CD4-positive, alpha-beta T cell treated with Interleukin-2 at 100 ng/mL for 4 hours (primary cell): ENCODE measurements at places on chromosomes 5 and 9.

- no peak for DNase-seq
These were observed 286.5 kb upstream of the SEMA6A start for GRCh38 chr5:116861097-116861496.

- DNase-seq, result no peak
These were observed 181.6 kb downstream of the AP3B1 start for GRCh38 chr5:78112931-78113330.

DNA sequence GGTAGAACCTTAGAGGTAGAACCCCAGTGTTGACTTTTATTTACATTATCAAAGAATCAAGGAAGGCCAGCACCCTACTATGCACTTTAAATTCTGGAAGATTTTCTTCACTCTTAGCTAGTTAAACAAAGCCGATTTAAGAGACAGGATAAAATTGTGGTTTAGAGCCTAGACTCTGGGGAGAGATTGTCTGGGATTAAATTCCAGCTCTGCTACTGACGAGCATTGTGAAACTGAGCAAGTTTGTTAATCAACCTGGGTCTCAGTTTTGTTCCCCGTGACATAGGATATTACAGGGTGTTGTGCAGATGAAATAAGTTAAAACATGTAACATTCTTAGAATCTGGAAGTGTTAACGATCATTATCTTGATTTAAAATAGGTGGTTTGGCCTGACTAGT lies 83.5 kb downstream of the FEM1C start:
- no peak for DNase-seq

- peak; percentile 70 for DNase-seq
These were observed 108.9 kb upstream of the CHD1 start for GRCh38 chr5:99037668-99038067.

- DNase-seq, result no peak
These were observed 28.5 kb upstream of the CDK5RAP2 start for GRCh38 chr9:120608421-120608820.

DNA sequence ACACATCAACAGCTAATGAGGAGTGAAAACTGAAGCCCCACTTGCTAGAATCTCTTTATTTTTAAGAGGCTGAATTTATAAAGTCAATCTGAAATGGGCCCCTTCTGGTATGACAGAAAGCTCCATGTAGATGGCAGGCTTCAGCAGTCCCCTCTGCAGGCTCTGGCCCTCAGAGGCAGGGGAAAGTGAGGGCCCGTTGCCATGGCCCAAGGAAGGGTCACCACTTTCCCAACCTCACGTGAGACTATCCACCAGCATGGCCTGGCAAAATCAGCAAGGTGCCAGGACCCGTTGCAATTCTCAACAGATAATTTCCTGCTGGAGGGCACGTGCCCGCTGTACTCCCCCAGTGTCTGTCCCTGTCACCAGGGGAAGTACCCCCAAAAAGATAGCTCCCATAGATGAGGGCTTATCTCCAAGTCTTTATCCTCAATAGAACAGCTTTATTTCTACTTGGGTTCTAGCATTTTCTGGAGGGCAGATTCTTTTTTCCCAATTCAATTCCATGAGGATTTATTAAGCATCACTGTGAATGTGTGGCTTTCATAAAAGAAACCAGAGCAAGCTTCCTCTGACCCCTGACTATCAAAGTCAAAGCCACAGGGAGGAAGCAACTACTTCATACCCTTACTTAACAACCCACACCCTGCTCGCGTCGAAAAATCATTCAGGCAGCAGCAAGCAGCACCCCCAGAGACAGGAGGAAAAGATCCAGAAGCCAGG lies 85.4 kb upstream of the FSTL4 start:
- no peak for DNase-seq

- no peak for DNase-seq
These were observed 66.8 kb downstream of the AMBP start for GRCh38 chr9:114011313-114011712.

DNA sequence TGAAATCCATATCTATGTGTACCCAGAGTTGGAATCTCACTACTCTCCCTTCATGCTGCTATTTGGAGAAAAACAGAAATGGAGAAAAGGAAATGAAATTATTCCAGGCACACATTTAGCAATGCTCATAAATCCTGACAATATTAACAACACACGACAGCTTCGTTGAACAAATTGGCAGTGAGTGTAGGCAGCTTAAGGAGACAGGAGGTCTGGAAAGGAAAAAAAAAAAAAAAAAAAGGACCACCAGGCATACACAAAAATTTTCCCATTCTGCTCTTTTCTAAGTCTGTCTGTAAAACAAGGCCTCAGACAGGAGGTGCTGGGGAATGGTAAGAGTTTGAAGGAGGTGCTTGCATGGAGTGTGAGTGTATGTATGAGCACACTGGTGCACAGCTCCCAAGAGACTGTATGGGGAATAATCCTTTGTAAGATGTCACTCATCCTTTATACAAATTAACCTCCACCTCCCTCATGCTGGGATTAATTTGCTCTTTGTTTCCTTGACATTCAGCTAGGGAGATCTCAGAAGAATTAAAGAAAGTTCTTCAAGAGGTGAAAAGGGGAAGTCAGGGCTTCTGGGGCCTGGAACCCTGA lies 78.9 kb downstream of the ASTN2 start:
- no peak for DNase-seq

DNA sequence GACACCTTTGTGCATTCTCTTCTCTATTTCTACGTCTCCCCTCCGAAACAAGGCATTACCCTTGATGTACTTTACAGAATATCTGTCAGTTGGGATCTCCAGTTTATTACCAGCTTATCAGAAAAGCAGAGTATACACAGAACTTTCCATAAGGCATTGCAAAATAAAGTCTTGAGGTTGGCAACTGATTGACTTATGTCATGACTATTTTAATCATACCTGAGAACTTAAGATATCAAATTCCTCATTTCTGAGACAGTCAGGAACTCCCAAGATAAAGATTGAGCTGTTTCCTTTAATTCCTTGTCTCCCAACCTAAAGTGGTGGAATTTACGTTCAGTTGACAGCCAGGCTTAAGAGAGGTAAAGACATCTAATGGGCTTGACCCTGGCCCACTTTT lies 110.9 kb downstream of the MEF2C start:
- no peak for DNase-seq

DNA sequence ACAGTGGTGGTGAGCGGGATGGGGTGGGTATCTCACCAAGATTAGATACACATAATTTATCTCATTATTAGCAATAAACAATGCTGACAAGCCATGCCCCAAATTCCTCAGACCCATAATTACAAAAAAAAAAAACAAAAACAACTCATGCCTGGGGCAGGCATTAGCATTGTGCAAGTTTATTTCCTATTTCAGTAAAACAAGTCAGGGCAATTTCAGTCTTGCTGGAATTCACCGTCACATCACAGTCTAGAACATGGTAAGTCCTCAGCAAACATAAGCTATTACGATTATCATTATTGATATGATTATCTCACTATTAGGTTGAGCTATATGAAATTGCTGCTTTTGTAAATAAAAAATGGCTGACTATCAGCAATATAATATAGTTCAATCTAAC lies 57.5 kb upstream of the GNAQ start:
- DNase-seq, result no peak

- DNase-seq, result no peak
These were observed 45.7 kb upstream of the ORM1 start for GRCh38 chr9:114276908-114277821.

- DNase-seq, result no peak
These were observed 383.3 kb downstream of the PSAT1 start for GRCh38 chr9:78680196-78680595.

DNA sequence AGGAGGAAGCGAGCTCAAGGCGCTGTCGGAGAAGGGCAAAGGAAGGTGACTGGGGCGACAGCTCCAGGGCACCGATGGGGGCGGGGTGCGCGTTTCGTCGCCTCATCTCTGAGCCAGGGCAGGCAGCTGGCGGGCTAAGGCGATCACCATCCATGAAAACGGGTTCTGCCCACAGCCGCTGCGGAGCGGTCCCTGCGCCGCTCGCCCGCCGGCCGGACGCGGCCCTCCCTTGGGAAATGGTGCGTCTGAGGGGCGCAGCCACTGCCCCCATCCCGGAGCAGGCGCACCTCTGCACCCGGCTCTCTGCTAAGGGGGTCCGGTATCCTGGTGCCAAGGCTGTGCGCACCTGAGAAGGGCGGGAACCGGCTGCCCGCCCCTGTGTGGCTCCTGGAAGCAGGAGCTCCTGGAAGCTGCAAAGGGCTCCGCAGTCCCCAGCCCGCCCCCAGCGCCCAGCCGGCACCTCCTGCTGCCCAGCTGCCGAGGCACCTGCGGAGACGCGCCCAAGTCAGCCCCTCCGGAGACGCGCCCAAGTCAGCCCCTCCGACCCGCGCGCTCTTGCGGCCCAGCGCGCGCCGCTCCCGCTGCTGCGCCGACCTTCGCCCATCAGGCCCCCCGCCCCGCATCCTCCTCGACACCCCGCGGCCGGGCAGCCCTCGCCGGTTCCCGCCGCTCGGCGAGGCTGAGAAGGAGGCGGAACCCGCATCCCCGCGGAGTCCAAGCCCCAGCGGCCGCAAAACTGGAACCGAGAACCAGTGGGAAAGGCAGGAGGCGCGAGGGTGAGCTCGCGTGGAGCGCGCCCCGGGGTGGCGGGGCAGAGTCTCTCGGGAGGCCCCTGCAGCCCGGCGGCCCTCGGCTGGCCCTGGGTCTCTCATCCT lies 757 bp downstream of the ANKRD34B start:
- DNase-seq, result no peak

- DNase-seq, result no peak
These were observed 24.3 kb downstream of the NUP214 start for GRCh38 chr9:131149688-131150053.

- DNase-seq, result peak; percentile 17
These were observed 61.7 kb downstream of the SLC38A9 start for GRCh38 chr5:55650386-55650785.

GRCh38 chr5:135930949-135931295 lies 23.9 kb downstream of the LECT2 start:
- no peak for DNase-seq

- DNase-seq, result no peak
These were observed 293.0 kb upstream of the DAP start for GRCh38 chr5:11054014-11054413.

DNA sequence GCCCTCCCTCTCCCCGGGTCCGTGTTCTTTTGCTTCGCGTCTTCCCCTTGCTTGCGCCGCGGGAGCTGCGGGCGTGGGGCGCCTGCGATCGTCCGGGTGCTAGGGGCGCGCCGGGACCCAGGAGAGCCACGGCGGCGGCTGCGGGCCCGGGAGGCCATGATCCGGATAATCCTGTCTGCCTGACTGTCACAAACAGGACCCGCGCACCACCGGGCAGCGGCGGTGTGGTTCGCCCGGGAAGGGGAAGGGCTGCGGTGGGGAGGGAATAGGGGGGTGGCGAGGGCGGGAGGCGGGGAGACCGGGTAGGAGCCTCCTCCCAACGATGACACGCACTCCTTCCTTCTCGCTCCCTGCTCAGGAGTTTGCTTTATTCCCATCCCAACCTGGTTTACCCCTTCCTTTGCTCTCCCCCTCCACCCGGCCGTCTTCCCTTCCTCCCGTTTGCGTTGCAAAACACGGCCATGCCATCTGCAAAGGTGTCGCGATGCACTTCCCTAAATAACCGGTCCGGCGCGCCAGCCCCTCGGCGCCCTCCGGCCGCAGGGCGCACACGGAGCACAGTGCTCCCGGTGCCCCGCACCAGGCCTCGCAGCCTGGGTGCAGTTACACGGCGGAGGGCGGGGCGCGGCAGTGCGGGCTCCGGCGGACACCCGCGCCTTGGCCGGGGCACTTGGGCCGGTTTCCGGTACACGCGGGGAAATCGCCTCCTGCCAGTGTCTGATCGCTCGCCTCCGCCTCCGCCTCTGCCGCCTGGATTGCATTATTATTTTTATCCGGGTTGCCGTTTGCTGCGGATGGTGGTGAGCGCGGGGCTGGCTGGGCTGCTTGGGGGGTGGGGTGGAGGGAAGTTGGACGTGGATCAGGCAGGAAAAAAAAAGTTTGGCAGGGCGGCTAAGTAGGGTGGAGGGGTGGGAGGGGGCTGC lies 1.5 kb downstream of the SMARCA2 start:
- peak; percentile 55 for DNase-seq

- no peak for DNase-seq
These were observed 19.1 kb downstream of the FSD1L start for GRCh38 chr9:105466898-105467455.

- DNase-seq, result no peak
These were observed 121.1 kb downstream of the BOD1 start for GRCh38 chr5:173495225-173495904.

GRCh38 chr9:111902391-111903139 lies 6.0 kb downstream of the UGCG start:
- no peak for DNase-seq

GRCh38 chr9:82332018-82332773 lies 343.6 kb downstream of the SPATA31D1 start:
- no peak for DNase-seq

DNA sequence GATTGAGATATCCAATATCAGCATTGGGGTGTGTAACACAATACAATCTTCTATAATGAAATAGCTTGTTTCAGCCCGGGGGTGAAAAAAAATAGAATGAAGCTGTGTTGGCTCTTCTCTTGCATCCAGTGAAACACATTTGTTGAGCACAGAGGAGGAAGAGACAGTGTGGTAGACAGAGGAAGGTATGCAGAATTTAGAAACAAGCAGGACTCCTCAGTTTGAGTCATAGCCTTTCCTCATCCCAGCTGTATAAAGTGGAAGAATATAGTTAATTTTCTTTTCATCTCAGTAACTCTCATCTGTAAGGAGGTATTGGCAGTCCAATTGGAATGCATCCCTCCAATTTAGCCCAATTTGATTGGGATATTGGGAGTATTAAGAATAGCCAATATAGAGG lies 302.2 kb upstream of the VLDLR start:
- no peak for DNase-seq

DNA sequence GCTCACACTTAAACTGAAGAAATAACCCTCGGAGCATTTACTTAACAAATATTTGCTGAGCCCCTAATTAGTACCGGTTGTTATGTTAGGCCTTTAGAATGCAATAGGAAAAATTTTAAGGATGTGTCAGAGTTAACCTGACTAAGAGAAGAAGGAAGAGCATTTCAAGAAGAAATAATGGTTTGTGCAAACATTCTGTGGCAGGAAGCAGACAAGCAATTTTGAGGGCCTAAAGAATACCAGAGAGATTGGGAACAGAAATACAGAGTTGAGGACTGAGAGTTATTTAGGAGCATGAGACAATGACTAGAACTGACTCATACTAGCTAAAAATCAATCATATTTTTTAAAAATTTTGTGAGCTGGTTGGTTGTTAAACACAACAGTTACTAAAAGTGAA lies 218.8 kb downstream of the PRR16 start:
- DNase-seq, result no peak

- DNase-seq, result no peak
These were observed 336.8 kb downstream of the KDM4C start for GRCh38 chr9:7094576-7094975.

DNA sequence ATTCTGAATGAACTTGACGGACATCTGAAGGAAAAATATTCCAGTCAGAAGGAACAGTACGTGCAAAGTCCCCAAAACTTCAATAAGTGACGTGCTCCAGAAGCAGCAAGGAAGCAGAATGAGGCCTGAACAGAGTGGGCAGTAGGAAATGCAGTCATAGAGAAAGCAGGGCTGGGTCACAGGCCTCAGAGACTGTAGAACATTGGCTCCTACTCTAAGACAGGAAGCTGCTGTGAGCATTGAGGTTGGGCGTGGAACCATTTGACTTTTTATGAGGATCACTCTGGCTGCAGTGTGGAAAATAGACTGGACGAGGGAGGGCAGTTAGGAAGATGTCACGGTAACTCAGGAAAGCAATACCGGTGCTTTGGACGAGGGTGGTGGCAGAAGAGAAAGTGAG lies 64.0 kb downstream of the DOCK8 start:
- DNase-seq, result peak; percentile 57
